ENCODE measurements at places on chromosomes 1 and 21.

DNA sequence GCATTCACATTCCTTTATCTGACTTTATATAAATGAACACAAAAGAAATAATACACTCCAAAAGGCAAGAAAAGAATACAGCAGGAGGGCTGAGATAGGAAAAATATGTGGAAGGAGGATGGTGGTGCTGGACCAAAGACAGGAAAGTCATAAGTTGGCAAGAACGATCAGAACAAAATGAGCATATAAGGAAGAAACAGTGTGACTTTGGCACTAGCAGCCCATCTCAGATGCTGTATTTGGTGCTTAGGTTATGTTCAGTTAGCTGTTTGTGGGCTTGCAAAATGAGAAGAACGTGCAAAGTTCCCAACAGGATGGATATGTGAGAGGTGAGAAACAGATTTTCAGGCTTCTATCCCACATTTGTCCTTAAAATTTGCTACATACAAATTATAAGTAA is 719.8 kb upstream of the ADGRL4 start:
- DNase-seq: no peak

DNA sequence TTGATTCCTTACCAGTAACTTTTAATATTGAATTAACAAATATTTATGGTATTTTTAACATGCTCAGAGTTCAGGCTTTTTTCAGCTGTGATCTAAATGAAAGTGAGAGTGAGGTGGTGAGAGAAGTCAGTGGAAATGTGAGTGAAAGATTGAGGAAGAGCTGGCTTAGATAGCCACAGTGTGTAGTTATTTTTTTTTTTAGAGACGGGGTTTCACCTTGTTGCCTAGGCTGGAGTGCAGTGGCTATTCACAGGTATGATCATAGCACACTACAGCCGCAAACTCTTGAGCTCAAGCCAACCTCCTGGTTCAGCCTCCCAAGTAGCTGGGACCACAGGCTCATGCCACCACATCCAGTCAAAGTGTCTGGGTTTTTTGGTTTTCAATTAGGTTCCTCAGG is 10.9 kb downstream of the RNF11 start:
- DNase-seq: no peak

DNA sequence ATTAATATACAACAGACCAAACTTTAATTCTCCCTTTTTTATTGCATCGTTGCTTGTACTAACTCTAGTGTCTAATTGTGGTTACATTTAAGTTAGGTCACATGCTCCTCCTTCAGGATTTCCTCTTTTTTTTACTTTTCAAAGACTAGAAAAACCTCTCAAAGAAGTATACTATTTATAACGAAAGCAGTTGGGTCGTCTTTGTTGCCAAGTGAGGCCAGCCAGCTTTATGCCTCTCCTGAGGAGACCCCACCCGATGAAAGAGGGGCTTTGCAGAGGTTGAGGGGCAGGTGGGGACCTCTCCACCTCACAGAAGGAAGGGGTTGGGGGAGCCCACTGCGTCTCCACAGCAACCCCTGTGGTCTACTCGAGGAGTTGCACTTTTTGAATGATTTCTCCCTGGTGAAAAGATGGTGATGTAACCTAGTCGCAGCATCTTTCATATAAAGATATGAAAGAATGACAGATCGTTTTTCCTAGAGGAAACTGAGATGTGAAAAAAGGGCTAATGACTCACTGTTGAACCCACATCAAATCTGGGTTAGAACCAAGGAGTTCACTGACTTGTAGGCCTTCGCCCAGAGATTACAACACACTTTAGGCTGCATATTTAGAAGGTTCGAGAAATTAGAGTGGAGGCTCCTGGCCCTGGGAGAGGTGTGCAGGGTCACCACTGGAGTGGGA is 6.4 kb downstream of the TGFB2 start:
- peak; percentile 53 for DNase-seq

DNA sequence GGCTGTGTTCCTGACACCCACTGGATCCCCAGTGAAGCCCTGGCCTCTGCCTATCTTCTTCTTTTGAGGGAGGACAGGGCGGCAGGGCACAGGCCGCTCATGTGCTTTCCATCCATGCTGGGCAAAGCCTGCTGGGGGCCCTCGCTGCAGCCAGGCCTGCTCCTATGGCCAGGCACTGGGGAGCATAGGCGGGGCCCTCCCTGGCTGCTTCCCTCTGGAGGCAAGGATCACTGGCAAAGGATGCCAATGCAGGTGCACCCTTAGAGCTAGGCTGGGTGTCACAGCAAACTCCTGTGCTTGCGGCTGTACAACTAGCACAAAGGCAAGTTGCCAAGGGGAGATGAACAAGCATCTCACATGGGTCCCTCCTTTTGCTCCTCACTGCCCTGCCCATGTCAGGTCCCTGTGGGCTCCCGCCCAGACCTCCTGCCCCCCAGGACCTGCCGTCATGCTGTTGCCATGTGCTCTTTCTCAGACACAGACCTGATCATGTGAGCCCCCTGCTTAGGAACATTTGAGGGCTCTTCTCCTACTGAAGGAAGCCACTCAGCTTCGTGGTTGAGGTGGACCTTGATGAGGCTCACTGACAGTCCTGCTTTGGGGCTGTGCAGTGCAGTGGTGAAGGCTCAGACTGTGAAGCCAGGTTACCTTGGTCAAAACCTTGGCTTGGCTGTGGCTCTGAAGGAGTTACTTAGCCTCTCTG is 393.6 kb downstream of the PTPRU start:
- DNase-seq: no peak

GRCh38 chr1:78716186-78716585 is 66.6 kb downstream of the IFI44 start:
- DNase-seq: no peak

DNA sequence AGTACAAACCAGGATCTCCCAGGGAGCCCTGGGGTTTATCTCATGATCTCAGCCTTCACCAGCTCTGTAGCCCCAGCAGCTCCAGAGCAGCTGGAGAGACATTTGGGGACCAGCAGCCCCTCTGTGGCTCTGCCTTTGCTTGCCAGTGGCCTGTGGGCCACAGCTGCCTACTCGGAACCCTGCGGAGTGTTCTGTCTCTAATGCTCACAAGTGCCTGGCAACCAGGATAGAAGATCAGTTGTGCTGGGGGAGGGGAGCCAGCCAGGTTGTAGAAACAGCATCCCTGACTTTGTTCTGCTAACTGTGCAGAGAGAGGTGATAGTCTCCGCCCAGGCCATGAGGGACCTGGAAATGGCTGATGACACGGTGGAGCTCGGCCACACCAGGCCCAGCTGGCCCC is 50.9 kb upstream of the KCNJ15 start:
- DNase-seq: no peak

DNA sequence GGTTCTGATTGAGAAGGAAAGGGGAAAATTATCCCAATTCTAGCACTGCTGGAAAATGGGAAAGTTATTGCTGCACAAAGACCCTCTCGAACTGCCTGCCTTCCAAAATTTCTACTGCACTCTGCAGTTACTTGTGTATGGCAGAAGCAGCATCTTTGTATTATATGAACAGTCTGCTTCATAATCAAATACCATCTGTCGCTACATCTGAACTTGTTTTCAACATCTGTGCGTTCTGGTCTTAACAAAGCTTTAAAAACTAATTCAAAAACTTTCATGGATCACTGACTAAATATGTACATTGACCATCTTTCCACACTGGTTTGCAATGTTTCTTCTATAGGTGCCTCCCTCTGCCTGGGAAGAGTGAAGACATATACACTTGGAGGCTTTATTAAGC is 79.2 kb downstream of the PROX1 start:
- DNase-seq: no peak

- DNase-seq: peak; percentile 1
These were observed 534.5 kb downstream of the PTPRC start for GRCh38 chr1:199173356-199173755.

GRCh38 chr1:57142169-57142568 is 176.4 kb upstream of the C8B start:
- no peak for DNase-seq

DNA sequence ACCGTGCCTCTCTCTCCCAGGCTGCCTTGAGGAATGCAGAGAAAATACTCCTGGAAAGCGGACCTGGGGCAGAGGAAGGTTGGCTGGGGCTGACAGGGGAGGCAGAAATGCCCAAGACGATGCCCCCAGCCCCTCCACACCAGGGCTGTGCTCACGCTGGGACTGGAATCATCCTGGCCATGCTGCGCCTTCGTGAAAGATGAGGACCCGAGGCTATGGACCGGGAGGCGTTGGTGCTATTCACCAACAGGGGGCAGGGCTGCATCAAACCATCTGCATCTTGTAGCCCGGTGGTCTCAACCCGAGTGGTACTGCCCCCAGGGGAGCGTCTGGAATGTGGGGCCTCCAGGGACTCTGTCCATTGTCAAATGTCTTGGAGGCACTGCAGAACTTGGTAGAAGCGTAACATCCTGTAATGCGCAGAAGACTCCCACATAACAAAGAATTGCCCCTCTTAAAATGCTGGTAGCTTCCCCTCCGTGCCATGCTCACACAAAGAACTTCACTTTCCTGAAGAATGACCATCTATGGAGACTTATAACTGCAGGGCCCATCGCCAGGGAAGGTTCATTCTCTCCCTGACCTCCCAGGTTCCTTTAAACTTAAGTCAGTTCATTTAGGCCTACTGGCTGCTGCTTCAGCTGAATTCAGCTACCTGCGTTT is 251.2 kb downstream of the RRAGC start:
- DNase-seq: peak; percentile 18

- no peak for DNase-seq
These were observed 593.4 kb downstream of the PTPRU start for GRCh38 chr1:29829448-29830344.

- no peak for DNase-seq
These were observed 734.1 kb upstream of the ZP4 start for GRCh38 chr1:238624776-238625175.

GRCh38 chr21:29293495-29293894 is 5.2 kb upstream of the BACH1 start:
- no peak for DNase-seq

DNA sequence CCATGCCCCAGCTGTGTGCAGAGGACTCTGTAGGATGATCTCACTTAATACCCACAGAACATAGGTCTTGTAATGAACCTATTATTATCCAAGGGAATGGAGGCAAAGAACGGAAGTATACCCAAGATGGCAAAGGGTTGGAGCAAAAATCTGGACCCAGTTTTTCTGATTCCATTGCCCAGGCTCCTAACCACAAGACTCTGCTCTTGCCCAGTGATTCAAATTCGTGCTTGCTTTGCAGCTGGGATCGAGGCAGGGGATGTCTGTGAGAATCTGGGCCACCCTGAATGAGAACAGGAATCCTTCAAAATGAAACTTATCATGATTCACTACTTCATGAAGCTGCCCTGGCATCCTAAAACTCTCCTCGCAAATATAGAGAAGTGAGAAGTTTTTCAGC is 97.5 kb upstream of the KCNJ6 start:
- no peak for DNase-seq

- DNase-seq: no peak
These were observed 25.6 kb downstream of the LRRC71 start for GRCh38 chr1:156945881-156946661.

GRCh38 chr1:107404756-107405155 is 263.9 kb downstream of the NTNG1 start:
- no peak for DNase-seq

DNA sequence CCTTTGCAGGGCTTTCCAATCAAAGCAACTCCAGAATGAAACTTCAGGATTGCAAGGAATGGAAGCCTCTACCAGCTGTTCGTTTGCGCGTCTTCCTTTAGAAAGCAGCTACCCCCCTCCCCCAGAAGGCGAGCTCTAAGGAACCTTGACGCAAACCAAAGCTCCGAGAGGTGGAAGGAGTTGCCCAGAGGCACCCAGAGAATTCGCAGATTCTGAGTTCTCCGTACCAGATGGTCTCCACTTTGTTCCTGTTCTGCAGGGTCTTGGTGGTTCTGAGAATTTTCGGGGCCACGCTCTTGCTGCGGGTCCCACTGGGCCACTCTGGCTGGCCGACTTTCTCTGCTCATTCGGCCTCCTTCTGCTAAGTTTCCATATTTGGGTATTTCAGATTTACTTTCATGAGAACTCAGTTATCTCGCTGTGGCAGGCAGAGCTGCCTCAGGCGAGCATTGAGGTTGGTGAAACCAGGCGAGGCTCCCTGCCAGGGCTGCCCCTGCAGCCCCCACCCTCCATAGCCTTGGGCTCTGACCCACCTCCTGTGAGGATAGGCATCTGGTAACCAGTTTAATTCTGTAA is 801 bp downstream of the TRAF5 start:
- peak; percentile 32 for DNase-seq

DNA sequence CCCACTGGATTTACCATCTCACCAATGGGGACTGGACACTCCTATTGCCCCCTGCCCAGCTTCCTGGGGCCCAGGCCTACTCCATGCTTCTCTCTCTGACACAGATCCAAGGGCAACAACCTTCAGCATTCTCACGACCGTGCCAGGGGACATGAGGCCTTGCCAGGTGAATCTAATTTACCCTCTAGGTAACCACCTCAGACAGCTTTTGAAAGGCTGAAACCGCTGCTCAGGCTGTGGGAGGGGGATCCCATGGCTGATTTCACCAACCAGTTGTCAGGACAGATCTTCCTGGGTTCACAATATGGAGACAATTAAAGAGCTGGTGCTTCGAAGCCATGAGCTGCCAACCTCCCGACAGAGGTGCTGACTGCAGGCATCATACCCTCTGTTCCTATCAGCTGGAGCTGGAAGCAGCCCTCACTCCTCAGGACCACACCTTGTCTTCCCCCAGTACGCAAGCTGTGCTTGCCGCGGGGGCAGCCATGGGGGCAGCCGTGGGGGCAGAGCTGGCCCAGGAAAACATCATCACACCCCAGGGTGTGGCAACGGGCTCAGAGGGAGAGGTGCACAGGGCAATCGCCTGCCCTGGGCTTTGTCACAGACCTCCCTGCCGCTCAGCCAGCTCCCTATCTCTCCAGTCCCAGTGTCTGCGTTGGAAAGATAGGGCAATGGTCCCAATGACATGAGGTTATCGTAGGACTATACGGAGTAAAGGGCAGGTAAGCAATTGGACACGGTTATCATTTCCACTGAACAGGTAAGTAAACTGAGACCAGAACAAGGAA is 120.2 kb downstream of the DMRTB1 start:
- no peak for DNase-seq

GRCh38 chr21:38930853-38931252 is 125.1 kb downstream of the ETS2 start:
- no peak for DNase-seq

- DNase-seq: no peak
These were observed 124.8 kb downstream of the AK5 start for GRCh38 chr1:77406661-77407060.

- no peak for DNase-seq
These were observed 15.9 kb upstream of the POGZ start for GRCh38 chr1:151475175-151475574.

GRCh38 chr1:225834417-225835329 is 24.7 kb downstream of the EPHX1 start:
- no peak for DNase-seq

GRCh38 chr1:49016030-49016977 is 239.6 kb upstream of the BEND5 start:
- DNase-seq: no peak
